Activated naive CD8-positive, alpha-beta T cell treated with anti-CD3 and anti-CD28 coated beads, Interleukin-2, amount 10 ng/mL, durations not matched to agents 7 days and 5 days (primary cell): ENCODE measurements at places on chromosomes 6 and 20. TPM values are rescaled to one million over a fixed set of nuclear protein-coding genes. Genes with fewer than 3 reads are reported as not detected.

GRCh38 chr6:131161987-131162386, 26.7 kb downstream of the AKAP7 start:
- no peaks in the 10 kb centered on the region for H3K4me1 ChIP-seq
- H3K27me3 ChIP-seq: no peaks in the 10 kb centered on the region
- H3K4me3 ChIP-seq: no peak overlapping the region
- DNase-seq: no peak

DNA sequence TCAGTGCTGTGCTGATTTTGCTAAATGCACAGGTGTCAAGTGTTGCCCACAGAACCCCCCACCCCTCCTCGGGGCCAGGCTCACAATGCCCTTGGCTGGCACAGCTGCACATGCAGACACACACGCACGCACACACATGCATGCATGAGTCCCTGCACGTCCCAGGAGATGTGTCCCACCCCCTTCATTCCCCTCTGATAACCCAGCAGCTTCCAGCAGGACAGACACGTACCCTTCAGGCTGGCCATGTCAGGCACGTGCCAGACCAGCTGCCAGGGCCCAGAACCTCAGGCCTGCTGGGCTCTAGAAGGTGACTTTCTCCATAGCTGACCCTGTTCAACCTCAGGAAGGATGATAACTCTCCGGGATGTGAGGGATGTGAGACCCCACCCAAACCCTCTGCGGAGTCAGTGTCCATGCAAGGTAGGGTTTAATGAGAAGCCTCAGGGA, 44.4 kb downstream of the MRPL14 start:
- H3K27me3 ChIP-seq: peaks cover 6% of the 10 kb centered on the region
- no peak overlapping the region for H3K4me3 ChIP-seq
- DNase-seq: no peak
- H3K36me3 ChIP-seq: no peaks in the 10 kb centered on the region
- H3K4me1 ChIP-seq: peaks cover 11% of the 10 kb centered on the region

Gene TRPC4AP
- 59.9 TPM for total RNA-seq

Gene FAM209B
- total RNA-seq: 1.8 TPM

Gene AKIRIN2
- total RNA-seq: 51.8 TPM

Gene CTCFL
- total RNA-seq: not detected

Gene TMEM74B
- total RNA-seq: 3.5 TPM

DNA sequence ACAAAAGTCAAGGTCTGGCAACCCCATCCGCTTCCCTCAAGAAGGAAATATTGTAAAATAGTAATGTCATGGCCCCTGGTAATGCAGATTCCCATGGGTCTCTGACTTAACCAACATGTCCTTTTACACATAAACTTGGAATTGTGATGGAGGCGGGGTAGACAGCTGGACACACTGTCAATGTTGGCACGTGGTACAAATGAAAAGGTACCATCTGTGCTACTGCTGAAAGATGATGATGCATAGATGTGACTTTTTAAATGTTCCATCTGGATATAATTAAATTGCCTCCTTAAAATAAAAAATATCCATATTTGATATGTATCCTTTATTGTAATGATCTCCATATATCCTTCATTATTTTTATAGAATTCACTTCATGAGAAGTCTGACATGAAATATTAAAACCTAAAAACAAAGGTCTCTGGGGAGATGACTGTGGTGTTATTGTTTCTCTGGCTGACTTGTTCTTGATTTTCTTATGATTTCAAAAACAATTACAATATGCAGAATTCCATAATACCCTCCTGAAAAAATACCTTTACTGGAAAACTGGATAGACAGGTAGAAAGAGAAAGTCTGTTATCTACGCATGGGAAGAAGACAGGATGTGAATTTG, 104.5 kb downstream of the MKKS start:
- DNase-seq: no peak
- no peaks in the 10 kb centered on the region for H3K36me3 ChIP-seq
- H3K4me3 ChIP-seq: no peak overlapping the region

Gene PHACTR2
- total RNA-seq: 29.7 TPM

Gene RCAN2
- total RNA-seq: 0.37 TPM

Gene E2F1
- 62.5 TPM for total RNA-seq

Gene RAD21L1
- not detected for total RNA-seq
